Nucleus accumbens (tissue), 56 donors: ENCODE measurements at places on chromosomes 12 and 14.

- no peak for DNase-seq
Observed at GRCh38 chr14:54936816-54937215, 34.2 kb upstream of the GCH1 start.

DNA sequence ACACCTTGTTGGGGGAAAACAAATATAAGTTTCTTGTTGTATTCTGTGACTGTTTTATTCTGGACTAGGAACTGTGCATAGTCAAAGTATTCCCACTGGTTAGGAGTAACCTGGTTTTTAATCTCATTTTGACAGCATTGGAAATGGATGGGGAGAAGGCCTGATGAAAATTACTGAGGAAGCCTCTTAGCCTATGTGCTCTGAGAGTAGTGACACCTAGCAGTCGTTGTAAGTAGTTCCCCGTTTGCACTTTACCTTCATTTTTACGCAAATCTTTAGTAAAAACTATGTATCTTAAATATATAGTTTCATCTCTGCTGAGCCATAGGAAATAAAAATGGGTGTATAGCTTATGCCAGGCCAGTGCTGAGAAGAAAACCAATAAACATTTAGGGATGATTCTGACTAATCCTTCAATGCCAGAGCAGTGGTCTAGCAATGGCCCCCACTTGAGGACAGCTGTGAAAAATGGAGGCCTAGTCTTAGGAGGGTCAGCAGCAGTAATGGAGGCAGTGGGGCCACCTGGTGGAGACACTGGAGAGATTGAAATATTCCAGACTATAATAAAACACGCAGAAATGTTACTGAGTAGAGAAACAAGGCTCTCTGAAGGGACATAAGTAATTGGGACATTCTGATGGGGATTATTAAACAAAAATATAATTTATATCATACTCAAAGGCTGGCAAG lies 133.2 kb upstream of the NOVA1 start:
- DNase-seq: no peak

- DNase-seq: no peak
Observed at GRCh38 chr12:79451978-79452377, 238.8 kb downstream of the PAWR start.

GRCh38 chr14:81471062-81471461 lies 62.6 kb downstream of the SEL1L start:
- DNase-seq: no peak

GRCh38 chr12:89833337-89834252 lies 125.0 kb upstream of the ATP2B1 start:
- no peak for DNase-seq

DNA sequence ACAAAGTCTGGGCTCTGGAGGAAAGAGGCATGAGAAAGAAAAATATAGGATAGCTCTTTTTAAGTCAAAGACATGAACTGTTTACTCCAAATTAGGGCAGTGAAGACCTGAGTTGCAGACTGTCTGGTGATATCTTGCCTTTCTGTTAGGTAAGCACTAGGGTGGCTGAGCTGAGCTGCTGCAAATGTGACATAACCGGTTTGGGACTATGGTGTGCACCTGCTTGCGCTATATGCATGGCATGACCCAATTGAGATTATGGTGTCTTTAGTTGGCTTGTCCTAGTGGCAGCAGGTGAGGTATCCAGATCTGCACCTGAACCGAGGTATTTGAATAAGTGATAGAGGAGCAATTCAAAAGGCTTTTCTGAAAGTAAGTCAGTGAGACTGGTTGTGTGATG lies 345.6 kb downstream of the APAF1 start:
- no peak for DNase-seq

- no peak for DNase-seq
Observed at GRCh38 chr14:91249841-91250616, 5.5 kb upstream of the GPR68 start.

DNA sequence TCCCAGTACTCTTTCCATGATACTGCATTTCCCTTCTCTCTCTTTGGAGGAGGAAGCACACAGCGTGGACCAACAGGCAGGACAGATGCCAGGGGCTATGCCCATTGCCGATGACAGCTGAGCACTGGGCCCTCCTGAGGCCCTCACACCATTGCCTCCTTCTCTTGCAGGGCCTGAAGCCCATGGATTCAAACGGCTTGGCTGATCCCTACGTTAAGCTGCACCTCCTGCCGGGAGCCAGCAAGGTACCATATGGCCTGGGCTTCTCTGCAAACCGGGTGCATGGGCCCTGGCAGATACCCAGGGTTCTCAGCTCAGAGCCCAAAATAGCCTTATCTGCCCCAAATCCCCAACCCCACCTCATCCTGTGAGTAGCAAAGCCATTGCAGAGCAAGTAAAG lies 25.2 kb upstream of the OAS1 start:
- DNase-seq: no peak

DNA sequence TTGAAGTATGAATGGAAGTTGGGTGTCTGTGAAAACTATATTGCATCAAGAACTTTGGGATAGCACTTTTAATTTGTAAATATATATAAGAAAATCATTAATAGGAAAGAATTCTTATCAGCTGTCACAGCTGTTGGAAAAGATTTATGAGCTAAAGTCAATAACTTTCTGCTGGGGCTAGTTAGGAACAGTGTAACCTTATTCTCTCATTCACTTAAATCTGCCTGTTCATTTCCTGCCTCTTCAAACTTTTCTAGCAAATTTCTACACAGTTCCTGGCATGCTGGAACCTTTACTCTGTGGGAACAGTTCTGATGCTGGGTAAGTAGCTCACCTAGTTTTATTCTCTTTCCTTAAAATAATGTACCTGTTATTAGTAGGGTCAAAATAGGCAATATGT lies 109.9 kb downstream of the SCN8A start:
- no peak for DNase-seq

- DNase-seq: no peak
Observed at GRCh38 chr12:52644078-52644415, 8.0 kb downstream of the KRT2 start.

GRCh38 chr14:63470962-63471793 lies 72.0 kb downstream of the PPP2R5E start:
- no peak for DNase-seq

- no peak for DNase-seq
Observed at GRCh38 chr14:64580467-64580866, 30.7 kb downstream of the PPP1R36 start.

DNA sequence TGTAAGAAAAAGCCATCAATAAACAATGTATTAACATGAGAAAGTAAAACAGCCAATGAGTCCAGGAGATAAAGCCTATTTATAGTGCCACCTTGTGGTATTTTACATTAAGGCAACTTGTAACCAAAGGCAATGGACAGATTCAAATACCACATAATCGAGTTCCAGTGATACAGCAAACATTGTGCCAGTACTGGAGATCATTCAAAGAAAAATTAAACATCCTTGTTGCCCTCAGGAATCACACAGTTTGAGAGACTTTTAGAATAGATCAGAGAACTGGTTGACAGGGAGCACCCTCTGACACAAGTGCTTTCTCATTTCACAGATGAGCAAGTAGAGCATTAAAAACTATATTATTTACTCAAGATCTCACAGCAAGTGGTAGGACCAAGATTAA lies 98.1 kb downstream of the DDHD1 start:
- no peak for DNase-seq

DNA sequence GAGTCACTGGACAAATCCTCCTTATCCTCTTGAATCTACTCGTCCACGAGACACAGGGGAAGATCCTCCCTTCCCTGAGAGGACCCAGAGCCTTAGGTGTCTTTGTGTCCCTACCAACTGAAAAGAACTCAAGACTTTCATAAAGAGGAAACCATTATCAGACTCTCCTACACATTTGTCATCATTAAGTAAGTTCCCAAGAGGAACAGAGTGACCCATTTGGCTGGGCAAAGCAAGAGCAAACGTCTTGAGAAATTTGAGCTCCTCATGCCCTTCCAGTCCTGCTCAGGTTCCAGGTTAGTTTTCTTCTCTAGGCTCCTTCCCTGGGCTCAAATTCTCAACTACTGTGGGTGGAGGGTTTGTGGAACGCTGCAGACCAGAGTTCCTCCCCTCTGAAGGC lies 5.7 kb downstream of the MLF2 start:
- DNase-seq: no peak

- no peak for DNase-seq
Observed at GRCh38 chr14:57749267-57749666, 116.6 kb downstream of the SLC35F4 start.

- no peak for DNase-seq
Observed at GRCh38 chr14:79050787-79051727, 880.9 kb downstream of the NRXN3 start.

GRCh38 chr12:14357486-14357885 lies 8.0 kb upstream of the ATF7IP start:
- no peak for DNase-seq

GRCh38 chr12:117470804-117471203 lies 109.4 kb upstream of the NOS1 start:
- DNase-seq: no peak

GRCh38 chr12:57467212-57467874 lies 7.8 kb downstream of the GLI1 start:
- no peak for DNase-seq

- DNase-seq: no peak
Observed at GRCh38 chr12:32083489-32083888, 23.2 kb upstream of the BICD1 start.

- no peak for DNase-seq
Observed at GRCh38 chr12:13436182-13436581, 239.7 kb downstream of the EMP1 start.

DNA sequence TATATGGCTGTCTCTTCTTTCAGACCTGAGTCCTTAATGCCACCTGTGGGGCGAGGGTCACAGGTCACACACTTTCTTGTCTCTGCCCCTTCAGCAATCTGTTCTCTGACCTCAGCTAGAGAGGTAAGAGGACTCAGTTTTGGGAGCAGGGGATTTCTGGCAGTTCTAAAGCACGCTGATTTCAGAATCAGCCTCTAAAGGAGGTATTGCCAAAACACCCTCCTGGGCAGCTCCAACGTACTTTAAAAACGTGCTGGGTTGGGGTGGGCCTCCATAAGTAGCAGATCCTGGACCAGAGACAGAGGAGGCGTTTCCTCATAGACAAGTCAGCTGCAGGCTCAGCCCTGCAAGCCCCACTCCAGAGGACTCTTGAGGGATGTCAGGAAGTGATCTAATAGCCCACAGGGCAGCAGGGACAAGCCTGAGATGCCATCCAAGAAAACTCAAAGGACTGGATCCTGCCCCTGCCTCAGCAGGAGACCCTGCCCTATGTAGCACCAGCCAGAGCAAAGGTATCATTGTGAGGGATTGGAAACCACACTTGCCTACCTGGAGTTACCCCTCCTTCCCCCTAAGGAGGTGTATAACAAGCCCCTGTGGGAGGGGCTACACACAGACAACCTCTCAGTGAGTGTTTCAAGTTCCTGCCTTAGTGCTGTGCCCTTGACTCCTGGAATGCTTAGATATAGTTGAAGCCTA lies 8.5 kb downstream of the CTDSP2 start:
- DNase-seq: no peak

GRCh38 chr14:98999901-99000300 lies 272.1 kb downstream of the BCL11B start:
- no peak for DNase-seq

- DNase-seq: no peak
Observed at GRCh38 chr12:29698756-29699155, 85.0 kb downstream of the TMTC1 start.

- no peak for DNase-seq
Observed at GRCh38 chr12:71063087-71063486, 94.7 kb downstream of the TSPAN8 start.

- no peak for DNase-seq
Observed at GRCh38 chr12:112826011-112826410, 34.5 kb downstream of the RPH3A start.

- no peak for DNase-seq
Observed at GRCh38 chr12:19434538-19434937, 4.8 kb upstream of the AEBP2 start.

DNA sequence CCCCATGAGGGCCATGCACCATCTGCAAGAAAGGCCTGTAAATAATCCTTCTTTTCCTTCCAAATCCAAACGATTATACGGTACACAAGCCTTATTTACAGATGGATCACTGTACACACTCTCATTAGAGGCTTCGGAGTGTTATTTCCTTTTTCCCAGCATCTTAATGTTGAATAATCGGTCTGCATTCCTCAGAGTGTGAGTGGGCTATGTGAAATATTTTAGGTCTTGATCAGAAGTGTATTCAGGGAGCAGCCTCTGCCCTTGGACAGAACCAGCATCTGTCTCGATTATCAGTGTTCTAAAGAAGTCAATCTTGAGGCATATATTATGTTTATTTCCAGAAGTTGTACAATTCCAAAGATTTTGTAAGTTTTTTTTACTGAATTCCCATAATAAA lies 340.6 kb downstream of the SEC23A start:
- no peak for DNase-seq

- DNase-seq: no peak
Observed at GRCh38 chr12:62787611-62788010, 147.3 kb downstream of the PPM1H start.

- DNase-seq: no peak
Observed at GRCh38 chr12:75960086-75960910, 71.3 kb downstream of the PHLDA1 start.

DNA sequence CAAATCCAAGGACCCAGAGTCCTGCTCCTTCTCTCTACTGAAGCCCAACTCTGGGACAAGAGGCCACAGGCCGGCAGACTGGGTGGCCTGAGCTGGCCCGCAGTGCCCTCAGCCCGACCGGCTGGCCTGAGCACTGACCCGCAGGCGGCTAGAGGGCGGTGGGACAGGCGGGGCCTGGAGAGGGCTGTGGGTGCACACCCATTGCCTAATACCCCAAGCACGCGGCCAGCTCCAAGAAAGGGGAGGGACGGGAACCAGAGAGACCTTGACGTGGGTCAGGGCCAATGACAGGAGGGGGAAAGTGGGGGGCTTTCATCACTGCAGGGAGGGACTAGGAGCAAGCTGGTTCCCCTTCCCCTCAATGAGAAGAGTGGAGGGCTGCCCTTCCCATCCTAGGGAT lies 2.0 kb upstream of the WNT10B start:
- no peak for DNase-seq

DNA sequence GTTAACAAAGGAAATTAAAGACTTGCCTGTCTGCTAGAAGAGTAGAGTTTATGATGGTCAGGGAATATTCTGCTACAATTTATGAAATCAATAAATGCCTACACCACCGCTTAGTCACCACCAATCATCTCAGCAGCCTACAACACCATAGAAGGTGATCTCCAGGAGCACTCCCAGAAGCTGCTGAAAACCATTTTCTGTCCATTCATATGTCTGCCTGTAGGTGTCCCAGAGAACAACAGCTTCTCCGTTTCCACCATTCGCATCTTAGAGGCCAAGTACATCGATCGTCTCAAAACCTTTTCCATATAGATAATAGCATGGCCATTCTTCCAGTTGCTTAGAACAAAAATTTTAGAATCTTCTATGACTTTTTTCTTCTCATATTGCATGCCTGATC lies 303.4 kb downstream of the KCNC2 start:
- DNase-seq: no peak

DNA sequence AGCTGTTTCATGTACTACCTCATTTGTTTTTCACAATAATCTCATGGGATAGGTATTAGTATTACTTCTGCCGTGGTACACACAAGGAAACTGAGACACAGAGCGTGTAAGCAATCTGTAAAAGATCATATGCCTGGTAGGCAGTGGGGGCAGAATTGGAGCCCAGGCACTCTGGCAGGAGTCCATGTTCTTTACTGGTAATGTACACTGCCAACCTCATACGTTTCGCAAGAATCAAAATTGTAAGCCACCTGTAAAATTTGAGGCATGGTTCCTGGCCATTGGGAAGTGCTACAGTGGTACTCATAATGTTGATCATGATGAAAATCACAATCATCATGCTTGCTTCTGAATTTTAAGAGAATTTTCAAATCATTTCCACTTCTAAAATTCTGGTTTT lies 40.7 kb downstream of the TMTC1 start:
- DNase-seq: no peak
